Aorta (tissue), 5 donors: ENCODE measurements at places on chromosomes 4 and X. TPM values are rescaled to one million over a fixed set of nuclear protein-coding genes. Genes with fewer than 3 reads are reported as not detected.

GRCh38 chr4:101418055-101418454 is 70.7 kb upstream of the PPP3CA start:
- DNase-seq = no peak

DNA sequence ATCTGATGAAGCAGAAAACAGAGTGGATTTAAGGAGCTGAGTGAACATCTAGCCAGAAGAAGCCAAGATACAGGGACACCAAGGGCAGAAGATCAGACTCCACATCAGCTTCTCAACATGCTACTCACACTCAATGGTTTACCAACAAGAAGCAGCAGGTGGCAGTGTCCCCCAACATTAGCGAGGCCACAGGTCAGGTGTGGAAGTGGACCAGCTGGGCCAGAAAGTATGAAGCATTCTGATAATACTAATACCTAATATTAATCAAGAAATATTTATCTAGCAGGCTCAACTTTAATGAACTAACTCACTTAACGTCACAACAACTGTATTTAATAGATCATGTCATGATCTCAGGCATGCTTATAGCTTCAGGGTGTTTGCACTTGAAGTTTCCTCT is 73.4 kb upstream of the TTC29 start:
- peak; percentile 83 for DNase-seq

MAGEA3 gene
- total RNA-seq = not detected

SMR3B gene
- total RNA-seq = not detected

DNA sequence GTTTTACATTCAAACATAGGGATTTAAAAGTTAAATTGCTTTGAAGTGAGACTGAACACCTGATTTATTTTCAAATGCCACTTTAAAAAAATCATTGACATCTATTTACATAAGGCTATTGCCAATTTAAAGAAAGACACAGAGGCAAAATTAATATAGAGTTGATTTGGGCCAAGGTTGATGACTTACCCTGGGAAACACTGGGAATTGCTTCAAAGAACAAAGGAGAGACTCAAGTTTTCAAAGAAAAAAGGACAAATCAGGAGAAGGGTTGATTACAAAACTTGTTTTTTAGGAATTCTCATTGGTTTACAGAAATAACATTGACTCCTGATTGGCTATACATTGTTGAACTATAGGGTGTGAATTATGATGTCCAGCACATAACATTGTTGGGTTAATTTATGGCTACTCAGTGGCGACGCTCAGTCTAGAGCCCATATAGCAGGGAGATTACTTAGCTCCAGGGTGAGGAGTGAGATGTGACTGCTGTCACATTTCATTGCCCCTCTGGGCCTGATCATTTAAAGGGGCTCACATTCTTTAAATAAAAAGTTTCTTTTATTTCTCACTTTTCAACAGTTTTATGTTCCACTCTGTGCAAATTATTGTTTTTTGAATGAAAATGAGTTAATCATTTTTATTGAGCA is 184.6 kb downstream of the SPATA18 start:
- no peak for DNase-seq

GRCh38 chrX:24494647-24495075 is 29.6 kb downstream of the PDK3 start:
- no peak for DNase-seq

- DNase-seq = no peak
Measured at GRCh38 chr4:38681281-38681991, 17.4 kb downstream of the KLF3 start.

PLK4 gene
- 1.3 TPM for total RNA-seq

- no peak for DNase-seq
Measured at GRCh38 chrX:74853255-74853654, 72.0 kb downstream of the NEXMIF start.

GRCh38 chrX:68757331-68757730 is 71.5 kb upstream of the EFNB1 start:
- DNase-seq = no peak

DNA sequence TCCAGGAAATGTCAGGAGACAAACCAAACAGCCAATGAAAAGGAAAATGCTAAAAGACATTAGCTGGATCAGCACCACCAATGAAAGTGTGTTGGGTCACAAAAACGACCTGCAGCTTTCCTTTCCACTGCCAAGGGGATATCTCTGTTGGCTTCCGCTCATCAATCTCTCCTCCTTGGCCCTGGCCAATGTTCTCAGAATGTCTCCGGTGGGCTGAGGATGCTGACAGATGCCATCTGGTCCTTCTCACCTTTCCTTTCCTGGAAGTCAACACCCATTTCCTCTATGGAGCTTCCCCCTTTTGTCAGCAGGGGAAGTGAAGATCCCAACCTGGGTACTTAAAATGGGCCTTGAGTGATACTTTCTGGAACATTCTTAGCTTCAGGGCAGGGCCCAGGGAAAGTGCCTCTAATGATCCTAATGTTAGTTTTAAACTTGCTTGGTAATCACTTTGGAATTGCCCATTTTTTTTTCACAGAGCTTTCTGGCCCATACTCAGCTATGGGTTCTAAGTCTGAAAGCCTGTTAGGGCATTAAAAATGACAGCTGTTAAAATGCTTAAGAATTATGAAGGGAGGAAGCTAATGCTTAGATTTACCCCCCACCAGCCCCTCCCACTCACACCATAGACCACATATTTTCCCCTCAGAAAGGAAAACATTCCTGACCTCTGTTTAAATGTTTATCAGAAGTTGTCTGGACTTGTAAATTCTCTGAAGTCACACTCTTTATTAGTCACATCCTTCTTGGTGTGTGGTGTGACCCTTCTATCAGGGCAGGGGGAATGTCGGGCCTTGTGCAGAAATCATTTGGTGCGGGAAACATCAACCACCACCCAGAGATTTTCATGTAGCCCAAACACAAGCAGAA is 29.2 kb downstream of the IGFBP7 start:
- peak; percentile 76 for DNase-seq

SLC9A6 gene
- total RNA-seq = 14.7 TPM

- no peak for DNase-seq
Measured at GRCh38 chr4:139247241-139247640, 32.8 kb downstream of the MGARP start.

GRCh38 chr4:110619463-110620247 is 3.2 kb downstream of the PITX2 start:
- DNase-seq = no peak

GRCh38 chr4:26826721-26827120 is 33.9 kb upstream of the STIM2 start:
- no peak for DNase-seq

DNA sequence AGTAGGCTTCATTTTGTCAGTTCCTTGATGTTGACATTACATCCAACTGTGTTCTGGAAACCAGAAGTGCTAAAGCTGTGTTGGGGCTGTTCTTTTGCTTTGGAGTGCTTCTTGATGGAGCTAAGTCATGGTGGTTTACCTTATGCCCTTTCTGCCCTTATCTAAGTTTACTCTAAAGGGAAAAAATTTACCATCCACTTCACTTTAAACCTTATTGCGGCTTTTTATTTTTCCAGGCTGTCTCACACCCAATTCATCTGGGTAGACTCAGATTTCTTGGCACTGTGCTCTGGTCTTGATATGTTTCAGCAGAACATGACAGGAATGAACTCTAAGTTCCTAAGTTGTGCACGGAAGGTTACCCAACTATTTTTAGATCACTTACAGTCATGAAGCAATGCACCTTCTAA is 104.7 kb upstream of the TTC29 start:
- DNase-seq = no peak

RHOXF2 gene
- not detected for total RNA-seq

SERTM2 gene
- not detected for total RNA-seq

DNA sequence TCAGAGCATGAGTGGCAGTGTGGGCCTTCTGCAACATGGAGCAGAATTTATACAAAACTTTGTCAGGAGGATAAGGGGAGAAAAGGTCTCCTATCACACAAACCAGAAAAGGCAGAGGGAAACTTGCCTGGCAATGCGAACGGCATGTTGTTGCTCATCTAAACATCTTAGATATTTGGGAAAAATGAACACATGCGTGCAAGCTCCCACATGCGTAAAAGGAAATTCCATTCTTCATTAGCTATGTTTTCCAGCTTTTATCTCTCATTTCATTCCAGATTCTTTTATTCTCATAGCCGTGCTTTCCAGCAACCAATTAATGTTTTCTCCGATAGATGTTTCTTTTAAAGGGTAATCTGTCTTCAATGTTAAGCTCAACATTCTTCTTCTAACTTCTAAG is 31.3 kb upstream of the GBA3 start:
- no peak for DNase-seq

- DNase-seq = no peak
Measured at GRCh38 chr4:5026371-5026770, 7.1 kb upstream of the CYTL1 start.

AFM gene
- not detected for total RNA-seq

DNA sequence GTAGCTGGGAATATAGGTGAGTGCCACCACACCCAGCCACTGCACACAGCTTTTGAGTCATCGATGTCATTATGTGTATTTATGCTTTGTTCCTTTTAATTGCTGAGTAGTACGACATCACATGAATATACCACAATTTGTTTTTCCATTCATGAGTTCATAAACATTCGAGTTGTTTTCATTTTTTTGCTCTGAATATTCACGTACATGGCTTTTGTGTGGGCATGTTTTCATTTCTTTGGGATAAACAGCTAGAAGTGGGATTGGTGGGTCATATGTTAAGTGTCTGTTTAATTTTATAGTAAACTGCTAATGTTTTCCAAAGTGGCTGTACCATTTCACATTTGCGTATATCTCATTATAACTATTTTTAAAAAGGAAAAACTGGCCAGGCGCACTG is 45.1 kb upstream of the KDR start:
- no peak for DNase-seq

GRCh38 chrX:68409194-68409593 is 24.1 kb downstream of the OPHN1 start:
- no peak for DNase-seq

GRCh38 chrX:99833821-99834220 is 576.3 kb downstream of the PCDH19 start:
- no peak for DNase-seq

DRP2 gene
- 1.5 TPM for total RNA-seq
